ENCODE measurements at places on chromosomes 12 and 14.

DNA sequence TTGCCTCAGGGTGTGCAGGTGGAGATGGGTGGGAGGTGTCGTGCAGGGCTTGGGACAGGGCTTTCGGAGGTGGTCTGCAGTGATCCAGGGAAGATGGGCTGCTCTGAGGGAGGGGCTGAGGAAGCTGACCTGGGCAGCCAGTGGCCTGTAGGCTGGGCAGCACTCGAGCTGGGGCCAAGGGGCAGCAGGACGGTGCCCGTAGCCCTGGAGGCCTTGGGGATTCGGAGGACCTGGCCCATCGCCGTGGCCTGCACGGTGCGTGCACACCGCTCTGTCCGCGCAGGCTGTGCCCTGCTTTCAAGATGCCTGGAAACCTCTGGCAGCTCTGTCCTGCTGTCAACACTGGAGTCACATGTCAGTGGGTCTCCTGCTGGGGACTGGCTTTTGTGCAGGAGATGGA is 9.1 kb downstream of the PACS2 start:
- no peak for DNase-seq

- DNase-seq: no peak
These were observed 75.4 kb upstream of the BDKRB2 start for GRCh38 chr14:96129128-96129736.

GRCh38 chr14:38837343-38838048 is 265.5 kb downstream of the SEC23A start:
- no peak for DNase-seq

DNA sequence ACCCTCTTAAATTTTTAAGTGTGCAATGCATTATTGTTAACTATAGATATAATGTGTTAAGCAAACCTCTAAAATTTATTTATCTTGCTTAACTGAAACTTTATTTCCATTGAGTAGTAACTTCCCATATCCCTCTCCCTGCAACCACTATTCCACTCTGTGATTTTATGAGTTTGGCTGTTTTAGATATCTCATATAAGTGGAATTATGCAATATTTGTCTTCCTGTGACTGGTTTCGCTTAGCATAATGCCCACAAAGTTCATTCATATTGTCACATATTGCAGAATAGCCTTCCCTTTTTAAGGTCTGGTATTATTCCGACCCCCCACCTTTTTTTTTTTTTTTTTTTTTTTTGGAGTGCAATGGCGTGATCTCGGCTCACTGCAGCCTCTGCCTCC is 247.6 kb downstream of the EMP1 start:
- DNase-seq: no peak

GRCh38 chr12:6376079-6376869 is 911 bp upstream of the SCNN1A start:
- no peak for DNase-seq

- no peak for DNase-seq
These were observed 69.7 kb downstream of the WDR20 start for GRCh38 chr14:102209224-102209966.

DNA sequence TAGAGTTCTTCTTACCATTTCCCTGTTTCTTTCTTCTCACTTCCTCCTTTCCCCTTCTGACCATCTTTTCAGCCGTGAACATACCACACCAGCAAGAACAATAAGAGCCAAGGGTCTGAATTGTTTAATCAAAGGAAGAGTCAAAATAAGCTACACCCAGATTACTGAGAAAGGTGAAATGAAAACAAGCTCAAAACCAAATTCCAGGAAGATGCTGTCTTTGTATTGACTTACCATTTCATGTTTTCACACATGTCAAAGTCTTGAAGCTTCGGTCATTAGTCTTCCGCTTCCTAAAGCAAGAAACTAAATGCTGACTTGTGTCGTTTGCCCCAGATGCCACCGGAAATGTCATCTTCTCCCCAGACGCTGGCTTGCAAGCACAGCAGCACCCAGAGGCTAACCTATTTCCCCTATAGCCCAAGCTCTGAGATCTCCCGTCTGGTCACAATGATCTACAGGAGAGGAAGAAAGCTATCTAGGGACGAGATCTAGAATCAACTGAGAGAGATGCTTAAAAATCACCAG is 136.5 kb upstream of the AMIGO2 start:
- no peak for DNase-seq

DNA sequence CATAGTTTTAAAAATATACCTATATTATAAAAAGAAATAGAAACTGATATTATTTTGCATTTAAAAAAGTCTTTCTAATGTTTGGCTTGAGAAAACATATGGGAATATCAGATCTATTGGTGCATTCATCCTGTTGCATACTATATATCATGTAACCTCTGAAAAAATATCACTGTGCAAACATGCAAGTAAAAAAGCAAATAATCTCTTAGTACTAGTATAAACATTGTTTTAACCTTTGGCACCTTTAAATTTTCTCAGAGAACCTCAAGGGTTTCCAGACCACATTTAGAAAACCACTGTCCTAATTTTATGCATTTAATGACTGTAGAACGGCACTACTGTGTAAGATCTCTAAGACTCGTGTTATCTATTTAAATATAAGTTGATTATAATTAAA is 416.8 kb downstream of the LRFN5 start:
- no peak for DNase-seq

DNA sequence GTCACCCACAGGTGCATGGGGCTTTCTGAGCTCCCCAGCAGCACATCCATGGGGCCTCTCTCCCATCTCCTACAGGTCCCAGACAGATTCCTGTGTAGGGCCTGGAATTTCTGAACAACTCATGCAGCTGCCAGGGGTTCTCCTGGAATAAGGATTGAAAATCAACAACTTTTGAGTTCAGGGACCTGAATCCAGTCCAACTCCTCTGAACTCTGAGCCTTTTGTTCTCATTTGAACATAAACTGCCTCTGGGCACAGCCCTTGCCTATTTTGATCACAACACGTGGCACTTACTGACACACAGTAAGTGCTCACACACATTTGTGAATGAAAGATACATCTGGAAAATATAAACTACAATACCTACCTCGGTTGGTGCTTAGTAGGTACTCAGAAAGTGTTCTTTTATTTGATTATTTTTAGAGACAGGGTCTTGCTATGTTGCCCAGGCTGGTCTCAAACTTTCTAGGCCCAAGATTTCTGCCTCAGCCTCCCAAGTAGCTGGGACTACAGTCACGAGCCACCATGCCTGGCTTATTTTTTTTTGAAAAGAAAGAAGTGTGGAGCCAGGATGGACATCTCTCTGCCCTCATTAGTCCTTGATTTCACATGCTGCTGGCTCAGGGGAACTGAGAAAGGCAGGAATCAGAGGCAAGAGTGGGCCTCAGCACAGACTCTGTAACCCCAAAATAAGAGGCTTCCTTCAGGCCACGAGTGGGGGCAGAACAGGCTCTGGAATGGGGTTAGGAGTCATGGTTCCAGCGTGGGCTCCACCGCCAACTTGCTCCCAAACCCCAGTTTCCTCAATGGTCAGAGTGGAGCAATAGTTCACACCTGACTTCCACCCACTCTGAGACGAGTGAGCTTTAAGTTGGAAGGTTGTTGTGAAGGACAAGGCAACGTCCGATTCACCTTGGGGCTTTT is 27.0 kb downstream of the SYNE3 start:
- DNase-seq: no peak

- no peak for DNase-seq
These were observed 11.7 kb upstream of the CCDC177 start for GRCh38 chr14:69586404-69586803.

DNA sequence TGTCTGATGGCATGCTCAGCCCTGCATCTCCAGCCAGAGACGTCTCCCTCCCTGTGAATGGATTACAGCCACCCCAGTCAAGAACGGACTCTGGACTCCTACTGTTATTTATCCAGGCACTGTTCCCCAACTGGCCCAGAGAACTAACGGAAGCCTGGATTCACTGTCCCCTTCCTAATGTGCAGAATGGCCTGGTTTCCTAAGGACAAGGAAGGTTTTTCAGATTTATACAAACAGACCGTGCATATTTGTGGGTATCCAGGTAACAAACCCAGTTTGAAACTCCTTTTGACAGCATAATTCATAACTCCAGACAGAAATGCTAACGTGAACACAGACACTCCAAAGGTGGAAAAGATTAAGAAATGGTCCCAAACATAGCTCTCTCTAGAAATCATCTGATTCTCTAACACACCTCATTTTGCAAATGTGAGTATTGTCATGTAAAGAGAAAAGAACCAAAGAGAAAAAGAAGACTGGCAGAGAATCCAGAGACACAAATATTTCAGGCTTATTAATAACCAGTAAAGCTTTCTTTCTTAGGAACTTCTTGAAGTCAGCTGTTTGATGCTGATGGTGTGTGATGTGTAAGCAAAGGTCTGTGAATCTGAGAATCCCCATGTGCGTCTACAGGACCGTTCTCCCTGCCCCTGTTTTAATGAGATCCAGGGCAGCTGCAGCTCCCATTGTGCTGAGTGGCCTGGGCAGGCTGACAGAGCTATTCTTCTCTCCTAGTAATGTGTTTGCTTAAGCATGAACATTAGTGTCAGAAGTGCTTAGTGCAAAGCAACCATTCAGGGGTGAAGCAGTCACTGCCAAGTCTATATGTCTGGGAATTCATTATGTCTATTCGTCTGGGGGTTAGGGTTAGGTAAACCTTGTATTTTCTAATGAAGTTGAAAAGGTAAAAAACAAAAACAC is 86.8 kb upstream of the HIF1A start:
- DNase-seq: no peak

DNA sequence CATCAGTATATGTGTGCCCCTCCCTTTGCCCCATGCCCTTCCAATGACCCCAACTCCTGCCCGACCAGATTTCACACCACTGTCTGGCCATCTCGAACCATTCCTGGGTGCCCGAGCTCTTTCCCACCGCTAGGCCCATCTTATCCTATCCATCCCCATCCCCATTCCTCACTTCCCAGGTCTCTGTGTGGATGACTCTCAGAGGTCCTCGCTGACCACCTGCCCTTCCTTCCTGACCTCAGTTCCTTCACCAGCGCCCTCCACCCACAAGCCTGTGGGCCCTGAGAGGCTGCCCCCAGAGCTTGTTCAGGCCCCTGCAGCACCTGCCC is 49.1 kb downstream of the CYP46A1 start:
- no peak for DNase-seq

DNA sequence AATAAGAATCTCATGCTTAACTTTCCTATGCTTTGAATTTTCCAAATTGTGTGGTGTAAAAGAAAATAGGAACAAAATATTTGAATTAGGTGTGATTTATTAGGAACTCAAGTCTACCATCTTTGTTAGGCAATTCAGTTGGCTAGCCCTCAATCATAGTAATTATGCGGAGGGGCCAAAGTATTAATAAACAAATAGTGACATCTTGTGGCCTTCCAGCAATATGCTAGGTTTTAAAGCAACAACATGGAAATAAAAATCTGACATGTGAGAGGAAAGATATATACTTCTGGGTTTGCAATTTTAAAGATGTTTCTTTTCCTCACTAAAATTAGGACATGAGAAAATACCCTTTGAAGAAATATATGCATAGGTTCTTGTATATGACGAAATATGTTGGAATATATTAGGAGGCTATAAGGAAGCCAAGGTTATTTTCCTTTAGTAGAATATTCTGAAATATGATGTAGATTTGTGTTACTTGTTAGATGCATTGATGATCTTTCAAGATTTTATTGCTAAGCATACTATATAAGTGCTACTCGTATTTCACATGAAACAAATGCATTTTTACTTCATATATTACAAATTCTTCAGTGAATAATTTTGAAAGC is 200.4 kb downstream of the PTPRO start:
- no peak for DNase-seq

GRCh38 chr12:7571257-7571656 is 67.7 kb upstream of the CD163 start:
- no peak for DNase-seq

DNA sequence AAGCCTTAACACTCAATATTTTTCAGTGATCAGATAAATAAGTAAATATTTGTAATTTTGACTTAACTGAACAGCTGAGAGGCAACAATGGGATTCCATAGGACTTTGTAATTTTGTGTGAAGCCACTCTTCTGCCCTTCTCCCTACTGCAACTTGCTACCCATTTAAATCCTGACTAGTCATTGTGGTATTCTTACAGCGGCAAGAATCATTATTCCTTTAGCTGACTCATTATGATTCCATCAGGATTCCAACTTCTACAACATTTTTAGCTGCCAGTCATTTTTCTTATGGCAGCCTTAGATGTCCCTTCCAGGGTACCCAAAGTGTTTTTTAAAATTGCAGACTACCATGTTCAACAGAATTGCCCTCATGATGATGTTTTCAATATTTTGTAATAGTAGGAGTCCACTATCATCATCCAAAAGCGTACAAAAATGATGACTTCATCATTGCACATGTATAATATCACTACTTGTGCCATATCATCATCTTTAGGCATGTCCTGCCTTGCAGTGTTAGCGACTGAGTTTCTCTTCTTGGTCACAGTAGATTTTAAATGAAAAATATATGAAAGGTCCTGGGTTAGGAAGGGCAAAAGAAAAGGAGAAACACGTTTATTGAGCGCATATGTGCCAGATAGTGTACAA is 5.1 kb upstream of the MAGOHB start:
- DNase-seq: no peak

DNA sequence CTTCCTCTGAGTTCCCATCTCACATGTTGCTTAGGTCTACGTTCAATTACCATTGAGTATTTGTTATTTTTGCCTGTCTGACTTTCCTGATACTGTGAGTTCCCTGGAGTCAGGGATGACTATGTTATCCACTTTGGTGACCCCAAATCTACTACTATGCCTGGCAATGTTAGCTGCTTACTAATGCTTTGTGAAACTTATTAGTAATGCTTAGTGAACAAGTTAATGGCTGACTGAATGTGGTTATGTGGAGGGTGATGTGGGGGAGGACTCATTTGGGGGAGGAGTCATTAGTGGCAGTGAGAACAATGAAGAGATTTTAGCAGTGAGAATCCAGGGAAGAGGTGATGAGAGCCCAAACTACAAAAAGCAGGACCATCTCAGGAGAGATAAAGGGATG is 121.6 kb downstream of the KTN1 start:
- DNase-seq: no peak

DNA sequence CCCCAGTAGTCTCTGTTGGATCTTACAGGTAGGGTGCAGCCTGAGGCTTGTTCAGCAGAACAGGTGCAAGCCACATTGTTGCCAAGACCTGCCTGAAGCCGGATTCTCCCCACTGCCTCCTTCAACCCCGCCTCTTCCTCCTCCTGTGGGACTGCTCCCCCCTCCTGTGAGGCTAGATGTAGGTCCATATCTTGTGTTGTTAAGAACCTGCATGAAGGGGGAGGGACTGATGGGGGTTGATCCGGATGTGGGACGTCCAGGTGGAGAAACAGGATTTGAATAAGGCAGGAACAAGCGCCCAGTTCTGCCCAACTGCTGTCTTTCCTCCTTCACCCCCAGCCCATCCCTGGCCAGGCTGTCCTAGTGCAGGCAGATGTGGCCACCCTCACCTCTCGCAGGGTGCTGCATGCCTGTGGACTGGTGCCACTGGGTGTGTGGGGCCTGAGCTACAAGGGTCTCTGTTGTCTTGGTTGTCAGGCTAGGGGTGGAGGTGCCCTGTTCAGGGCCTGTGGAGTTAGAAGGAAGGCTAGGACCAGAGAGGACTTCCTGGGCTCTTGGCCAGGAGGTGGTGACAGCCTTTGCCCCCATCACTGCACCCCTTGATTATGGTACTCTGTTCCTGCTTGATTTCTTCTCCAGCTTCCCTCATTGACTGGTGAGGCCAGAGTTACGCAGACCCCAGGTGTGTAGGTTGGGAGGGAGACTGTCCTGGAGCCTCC is 1.4 kb downstream of the NR4A1 start:
- no peak for DNase-seq

GRCh38 chr12:119115296-119115905 is 63.3 kb upstream of the HSPB8 start:
- no peak for DNase-seq

- no peak for DNase-seq
These were observed 1052.9 kb downstream of the TMTC2 start for GRCh38 chr12:83739607-83740006.

- DNase-seq: no peak
These were observed 2.0 kb downstream of the SP1 start for GRCh38 chr12:53381731-53382630.

GRCh38 chr14:64561631-64562030 is 11.9 kb downstream of the PPP1R36 start:
- DNase-seq: no peak
